Mesothelial cell of epicardium (in vitro differentiated cells): ENCODE measurements at places on chromosomes 13 and 19.

DNA sequence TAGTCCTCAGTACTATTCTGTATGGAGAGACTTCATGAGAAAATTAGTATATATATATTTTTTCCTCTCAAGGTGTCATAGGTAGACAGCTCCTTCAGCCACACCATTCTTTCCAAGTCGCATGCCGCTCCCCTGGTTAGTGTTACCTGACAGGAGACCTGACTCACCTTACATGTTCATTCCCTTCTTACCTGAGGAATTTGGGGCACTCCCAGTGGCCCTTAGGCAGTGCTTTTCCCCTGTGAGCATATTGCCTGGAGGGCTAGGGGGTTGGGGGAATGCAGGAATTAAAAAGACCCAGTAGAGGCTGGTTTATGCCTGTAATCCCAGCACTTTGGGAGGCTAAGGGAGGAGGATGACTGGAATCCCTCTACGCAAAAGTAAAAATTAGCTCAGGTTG, 9.0 kb upstream of the ACTN4 start:
- no peak for DNase-seq

- no peak for DNase-seq
These were observed 1528.0 kb downstream of the SLITRK5 start for GRCh38 chr13:89199138-89199537.

DNA sequence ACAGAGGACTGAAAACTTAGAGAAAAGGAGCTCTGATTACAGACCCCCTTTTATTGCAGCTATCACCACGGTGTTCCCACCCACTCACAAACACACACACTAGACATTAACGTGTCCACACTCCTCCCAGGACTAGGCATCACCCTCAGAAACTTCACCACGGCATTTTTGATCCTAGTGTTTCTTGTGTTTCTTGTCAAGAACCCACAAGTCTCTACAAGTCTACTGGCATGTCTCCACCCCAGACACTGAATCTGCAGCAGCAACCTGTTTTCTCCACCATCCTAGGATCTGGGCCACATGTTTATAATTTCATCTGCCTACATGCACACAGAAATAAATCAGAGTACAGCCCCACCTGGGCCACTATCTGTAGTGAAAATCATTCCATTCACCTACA, 4.3 kb downstream of the ZNF486 start:
- no peak for DNase-seq

DNA sequence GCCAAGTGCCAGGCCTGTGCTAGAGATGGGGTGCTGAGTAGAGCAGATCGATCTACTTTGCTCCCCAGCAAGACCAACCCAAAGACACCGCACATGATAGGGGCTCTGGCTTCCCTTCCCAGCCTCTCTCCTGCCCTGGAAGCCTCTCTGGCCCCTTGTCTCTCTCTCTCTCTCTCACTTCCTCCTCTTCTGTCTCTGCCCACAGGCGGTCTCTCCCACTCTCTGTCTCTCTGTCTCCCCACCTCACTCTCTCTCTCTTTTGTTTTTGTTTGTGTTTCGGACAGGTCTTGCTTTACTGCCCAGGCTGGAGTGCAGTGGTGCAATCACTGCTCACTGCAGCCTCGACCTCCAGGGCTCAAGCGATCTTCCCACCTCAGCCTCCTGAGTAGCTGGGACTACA, 1.3 kb downstream of the SELENOV start:
- no peak for DNase-seq

DNA sequence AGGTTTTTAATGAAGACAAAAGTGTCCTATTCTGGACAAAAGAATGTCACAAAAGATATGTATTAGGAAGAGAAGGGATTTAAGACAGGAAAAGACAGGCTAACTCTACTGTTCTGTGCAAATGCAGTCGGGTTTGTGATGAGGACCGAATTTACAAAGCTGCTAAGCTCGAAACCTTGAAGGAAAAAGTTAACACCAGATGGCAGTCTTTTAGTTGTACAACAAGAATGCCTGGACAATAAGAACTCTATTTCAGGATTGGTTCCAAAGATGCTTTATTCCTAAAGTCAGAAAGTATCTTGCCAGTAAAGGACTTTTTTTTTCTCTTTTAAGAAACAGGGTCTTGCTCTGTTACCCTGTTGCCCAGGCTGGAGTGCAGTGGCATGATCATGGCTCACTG, 51.1 kb downstream of the HS6ST3 start:
- no peak for DNase-seq

- no peak for DNase-seq
These were observed 83.8 kb downstream of the RNASEH2B start for GRCh38 chr13:50993371-50993770.

DNA sequence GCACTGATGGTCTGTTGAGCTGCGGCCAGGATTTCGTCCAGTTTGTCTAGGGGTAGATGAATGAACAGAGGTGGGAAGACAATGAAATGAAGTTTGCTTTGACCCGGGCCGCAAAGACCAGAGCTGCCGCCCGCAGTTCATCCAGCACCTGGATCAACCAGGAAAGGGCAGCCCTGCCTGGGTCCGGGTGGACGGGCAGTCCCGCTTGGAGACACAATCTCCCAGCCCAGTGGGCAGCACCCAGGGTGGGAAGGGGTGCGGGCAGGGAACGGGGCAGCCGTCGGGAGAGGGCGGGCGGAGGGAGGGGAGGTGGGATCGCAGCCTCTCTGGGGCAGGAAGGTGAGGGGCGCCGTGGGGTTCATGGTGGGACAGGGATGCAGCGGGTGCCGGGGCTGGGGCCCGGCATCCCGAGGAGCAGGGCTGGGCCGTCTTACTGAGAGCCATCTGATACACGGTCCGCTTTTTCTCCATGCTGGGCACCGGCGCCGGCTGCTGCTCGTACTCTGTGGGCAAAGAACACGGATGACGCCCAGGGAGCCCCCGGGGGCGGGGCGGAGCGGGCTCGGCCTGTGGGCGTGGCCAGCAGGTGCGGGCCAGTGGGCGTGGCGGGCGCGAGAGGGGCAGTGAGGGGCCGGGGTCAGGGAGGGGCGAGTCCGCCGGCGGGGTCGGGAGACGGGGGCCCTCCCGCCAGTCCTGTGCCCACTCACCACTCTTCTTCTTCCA, 33.1 kb downstream of the SHANK1 start:
- no peak for DNase-seq

DNA sequence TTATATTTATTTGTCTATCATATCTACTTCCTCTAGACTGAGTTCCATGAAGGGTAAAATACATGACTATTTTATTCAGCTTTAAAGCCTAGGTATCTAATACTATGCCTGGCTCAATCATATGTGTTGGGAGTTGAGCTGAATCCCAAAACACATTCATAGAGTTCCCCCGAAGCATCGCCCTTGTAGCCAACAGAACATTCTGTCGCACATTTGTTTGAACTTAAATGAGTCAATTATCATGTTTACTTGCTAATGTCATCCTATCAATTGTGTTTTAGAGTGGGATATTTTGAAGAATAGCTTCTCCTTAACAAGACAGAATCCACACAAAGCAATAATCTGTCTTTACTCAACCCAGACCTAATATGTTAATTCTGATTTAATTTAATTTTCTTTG, 252.4 kb downstream of the HS6ST3 start:
- DNase-seq, result no peak

DNA sequence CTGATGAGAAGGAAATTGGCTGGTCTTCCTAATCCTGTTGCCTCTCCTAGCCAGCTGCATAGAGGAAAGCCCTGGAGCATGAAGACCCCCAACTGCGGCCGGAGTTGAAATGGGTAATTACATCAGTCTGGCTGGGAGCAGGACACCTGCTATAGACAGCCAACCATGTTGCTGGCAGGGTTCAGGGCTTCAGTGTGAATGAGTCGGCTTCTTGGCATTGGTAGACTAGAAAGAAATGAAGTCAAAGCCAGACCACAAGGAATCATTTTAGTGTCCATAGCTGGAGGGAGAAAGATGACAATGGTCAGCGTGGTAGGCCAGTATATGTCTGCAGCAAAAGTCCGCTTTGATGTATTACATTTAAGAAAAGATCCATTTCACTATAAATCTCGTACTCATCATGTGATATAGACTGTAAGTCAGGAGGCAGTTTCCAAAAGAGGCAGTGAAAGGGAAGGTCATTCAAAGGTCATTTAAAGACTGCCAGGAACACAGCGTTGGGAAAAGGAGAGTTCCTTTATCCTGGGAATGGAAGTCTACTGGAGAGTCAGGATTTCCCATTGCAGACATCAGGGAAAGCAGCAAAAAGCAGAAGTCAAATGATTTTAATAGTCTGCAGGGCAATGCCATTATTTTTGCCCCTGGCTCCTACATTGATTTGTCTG, 262.7 kb downstream of the DNAJC15 start:
- DNase-seq, result no peak

- no peak for DNase-seq
These were observed 2.5 kb downstream of the PROZ start for GRCh38 chr13:113160983-113161382.

- no peak for DNase-seq
These were observed 107.0 kb downstream of the KL start for GRCh38 chr13:33123066-33123859.

GRCh38 chr13:80504453-80504852, 163.5 kb upstream of the SPRY2 start:
- no peak for DNase-seq

DNA sequence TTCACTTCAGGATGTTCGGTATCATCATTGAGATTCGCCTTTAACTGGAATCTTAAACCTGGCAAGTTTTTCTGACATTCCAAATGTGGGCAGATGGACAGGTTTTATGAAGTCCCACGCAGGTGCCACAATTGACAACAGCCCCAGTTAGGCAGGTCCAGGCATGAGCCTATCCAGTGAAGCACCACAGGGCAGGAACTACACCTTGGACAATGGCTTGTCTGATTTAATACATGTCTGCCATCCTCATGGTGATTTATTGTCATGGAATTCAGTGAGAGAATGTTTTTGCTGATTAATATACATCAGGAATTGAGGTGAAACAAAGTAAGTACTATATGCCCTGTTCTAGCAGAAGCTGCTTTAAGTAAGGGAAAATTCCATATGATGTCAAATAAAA, 10.2 kb upstream of the TPP2 start:
- no peak for DNase-seq

GRCh38 chr19:49780861-49781260, 14.1 kb downstream of the AP2A1 start:
- DNase-seq, result no peak

DNA sequence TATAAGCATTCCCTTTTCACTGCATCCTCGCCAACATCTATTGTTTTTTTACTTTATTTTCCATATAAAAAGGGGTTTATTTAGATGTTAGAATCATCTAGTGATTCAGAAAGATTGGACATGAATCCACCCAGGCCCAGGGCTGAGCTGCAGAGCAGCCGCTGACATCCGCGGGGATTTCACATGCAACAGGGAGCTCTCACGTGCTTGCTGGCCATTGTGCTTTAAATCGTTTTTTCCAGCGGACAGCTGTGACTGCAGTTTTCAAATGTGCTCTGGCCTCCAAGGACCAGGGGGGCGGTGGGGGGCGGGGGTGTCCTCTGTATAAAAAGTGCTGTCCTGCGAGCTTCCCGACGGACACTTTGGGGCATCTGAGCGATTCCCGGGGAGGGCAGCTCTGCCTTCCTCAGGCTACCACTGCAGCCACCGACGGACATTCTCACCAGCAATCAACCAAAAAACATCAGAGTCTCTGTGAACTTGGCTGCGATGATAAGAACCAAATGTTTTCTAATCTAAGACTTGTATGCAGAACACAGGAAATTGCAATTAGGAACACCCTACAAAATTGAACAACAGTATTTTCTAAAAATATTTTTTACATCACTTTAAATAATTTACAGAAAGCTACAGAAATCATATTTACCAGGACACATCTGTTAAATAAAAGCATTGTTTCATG, 12.6 kb downstream of the RB1 start:
- no peak for DNase-seq

DNA sequence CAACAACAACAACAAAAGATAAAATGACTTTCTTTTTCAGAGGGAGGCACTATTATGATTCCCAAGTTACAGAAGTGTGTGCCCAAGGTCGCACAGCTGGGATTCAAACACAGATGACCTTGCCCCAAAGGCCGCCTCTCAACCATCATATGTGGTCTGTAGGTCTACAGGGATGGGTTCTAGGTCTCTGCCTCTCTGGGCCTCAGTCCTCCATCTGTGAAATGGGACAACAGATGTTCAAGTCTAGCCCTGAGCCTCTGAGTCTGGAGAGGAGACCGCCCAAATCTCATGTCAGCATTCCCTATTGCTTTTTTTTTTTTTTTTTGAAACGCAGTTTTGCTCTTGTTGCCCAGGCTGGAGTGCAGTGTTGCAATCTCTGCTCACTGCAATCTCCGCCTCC, 4.9 kb downstream of the NPAS1 start:
- DNase-seq, result no peak

GRCh38 chr19:10122045-10122444, 2.3 kb upstream of the EIF3G start:
- no peak for DNase-seq

DNA sequence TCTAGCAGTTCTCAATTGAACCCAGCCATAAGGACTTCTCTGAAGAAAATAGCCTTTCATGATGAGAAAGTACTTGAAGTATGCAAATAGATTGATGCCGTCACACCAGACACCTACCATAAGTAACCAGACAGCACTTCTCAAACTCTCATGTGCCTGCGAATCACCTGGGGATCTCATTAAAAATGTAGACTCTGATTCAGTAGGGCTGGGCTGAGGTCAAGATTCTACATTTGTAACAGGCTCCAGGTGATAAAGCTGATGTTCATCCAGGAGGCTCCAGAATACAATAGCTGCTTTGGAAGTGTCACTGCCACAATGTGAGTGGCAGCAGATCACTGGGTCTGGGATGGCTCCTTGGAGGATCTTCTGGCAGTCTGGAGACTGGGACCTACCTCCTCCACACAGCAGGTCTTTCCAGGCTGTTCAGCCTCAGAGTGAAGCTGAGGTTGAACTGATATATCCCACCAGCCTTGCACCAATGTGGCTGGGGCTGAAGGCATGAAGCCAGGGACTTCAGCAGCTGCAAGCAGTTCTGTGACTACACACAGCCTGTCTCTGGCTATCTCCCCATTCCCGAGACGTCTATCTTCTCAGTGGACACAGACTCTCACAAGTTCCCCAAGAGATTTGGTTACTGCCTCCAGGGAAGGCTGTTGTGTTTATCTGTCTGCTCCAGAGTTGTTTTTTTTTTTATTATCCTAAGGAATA, 9.1 kb downstream of the MBNL2 start:
- DNase-seq, result no peak

DNA sequence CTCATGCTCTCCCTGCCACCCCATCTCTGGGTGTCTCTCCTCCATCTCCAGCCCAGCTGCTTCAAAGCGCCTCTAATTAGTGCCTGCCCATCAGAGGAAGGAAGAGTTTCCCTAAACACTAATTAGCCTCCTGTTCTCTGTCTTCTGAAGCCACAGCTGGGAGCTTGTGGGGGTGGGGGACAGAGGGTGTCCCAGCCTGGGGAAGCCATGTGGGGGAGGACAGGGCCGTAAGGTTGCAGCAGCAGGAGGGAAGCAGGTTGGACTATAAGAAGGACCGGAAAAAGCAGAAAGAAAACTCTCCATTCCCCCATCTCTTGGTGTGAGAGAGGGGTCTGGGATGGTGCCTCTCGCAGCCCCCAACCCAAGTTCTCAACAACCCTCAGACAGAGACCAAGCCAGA, 26.2 kb downstream of the SLC8A2 start:
- DNase-seq, result no peak

DNA sequence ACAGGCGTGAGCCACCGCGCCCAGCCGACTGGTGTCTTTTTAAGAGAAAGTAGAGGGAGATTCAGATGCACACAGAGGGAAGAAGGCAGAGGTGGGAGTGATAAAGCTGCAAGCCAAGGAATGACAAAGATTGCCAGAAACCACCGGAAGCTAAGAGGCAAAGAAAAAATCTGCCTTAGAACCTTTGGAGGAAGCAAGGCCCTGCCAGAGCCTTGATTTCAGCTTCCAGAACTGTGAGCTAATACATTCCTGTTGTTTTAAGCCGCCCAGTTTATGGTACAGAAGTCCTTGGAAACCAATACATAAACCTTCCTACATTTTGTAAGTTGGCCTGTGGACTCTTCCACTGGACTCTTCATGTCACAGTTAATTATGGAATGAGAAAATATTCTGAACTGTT, 71.7 kb upstream of the SOX21 start:
- DNase-seq, result no peak
